NK-92 treated with Interleukin-12 subunit alpha and Interleukin-12 subunit beta, amount 100 ng/mL, for 24 hours (cell line): ENCODE measurements at places on chromosomes 16 and 17.

DNA sequence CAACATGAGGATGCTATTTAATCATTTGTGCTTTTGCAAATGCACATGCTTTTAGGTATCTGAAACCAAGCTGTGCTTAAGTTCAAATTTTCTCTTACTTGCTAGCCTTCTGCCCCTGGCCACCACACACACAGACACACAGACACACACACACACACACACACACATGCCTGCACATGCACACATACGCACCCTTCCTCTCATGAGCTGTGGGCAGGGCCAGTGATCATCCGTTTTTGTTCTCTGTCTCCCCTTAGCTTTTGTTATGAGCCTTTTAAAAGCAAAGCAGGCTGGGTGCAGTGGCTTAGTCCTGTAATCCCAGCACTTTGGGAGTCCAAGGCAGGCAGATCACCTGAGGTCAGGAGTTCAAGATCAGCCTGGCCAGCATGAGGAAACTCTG, 34.2 kb downstream of the CD300LF start:
- no peak for DNase-seq

- no peak for DNase-seq
Observed at GRCh38 chr17:8122422-8122923, 1.4 kb downstream of the HES7 start.

GRCh38 chr17:82977606-82978005, 101.8 kb upstream of the METRNL start:
- no peak for DNase-seq

GRCh38 chr17:50689251-50689650, 18.5 kb downstream of the ANKRD40 start:
- DNase-seq, result no peak

GRCh38 chr16:638034-638543, 2.0 kb upstream of the METTL26 start:
- no peak for DNase-seq

DNA sequence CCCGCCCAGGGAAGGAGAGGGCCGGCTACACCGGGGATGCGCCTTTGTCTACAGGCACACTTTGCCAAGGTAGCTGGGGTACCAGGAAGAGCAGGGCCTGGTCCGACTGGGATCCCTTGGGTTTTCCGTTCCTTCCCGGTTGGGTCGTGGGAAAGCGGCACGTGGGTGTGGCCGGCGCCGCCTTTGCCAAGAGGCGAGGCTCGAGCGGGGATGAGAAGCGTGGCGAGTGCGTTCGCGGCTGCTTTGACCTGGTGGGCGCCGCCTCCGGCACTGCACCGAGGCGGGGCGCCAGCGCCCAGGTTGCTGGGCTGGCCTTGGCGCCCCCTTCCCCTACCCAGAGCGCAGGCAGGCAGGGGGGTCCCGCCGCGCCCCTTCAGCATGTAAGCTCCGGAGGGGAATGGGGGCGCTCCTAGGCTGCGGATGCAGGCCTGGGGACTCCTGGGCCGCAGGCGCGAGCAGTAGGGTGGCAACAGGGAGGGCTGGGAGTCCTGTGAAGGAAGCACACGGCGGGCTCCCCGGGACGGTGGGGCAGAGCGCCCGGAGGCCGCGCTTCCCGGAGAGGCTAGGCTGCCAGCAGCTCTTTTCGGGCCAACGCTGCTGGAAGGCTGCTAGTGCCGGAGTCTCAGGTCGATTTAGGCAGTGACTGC, 2.0 kb downstream of the HAS3 start:
- DNase-seq, result no peak

GRCh38 chr16:8109510-8110369, 480.6 kb downstream of the TMEM114 start:
- DNase-seq, result no peak

GRCh38 chr17:15954222-15954621, 9.3 kb downstream of the ADORA2B start:
- DNase-seq, result no peak

DNA sequence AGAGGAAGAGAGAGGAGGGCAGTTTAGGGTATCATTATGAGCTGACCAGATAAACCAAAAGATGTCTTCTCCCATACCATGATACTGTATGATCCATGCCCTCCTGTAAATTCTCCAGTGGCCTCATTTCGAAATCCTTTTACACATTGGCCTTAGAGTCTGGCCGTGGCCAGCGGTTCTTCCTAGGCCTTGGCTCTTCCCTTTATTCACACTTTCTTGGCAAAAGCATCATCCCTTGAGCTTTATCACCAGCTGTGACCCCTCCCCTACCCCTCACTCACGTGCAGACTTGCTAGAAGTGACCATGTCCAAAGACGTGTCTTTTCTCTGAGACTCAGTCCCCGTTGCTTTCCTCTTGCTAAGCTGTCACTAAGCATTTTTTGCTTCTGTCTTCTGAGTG, 22.8 kb downstream of the KATNIP start:
- DNase-seq, result no peak

GRCh38 chr16:2223942-2224486, 623 bp downstream of the E4F1 start:
- no peak for DNase-seq

- DNase-seq, result no peak
Observed at GRCh38 chr16:56889206-56889605, 24.2 kb downstream of the SLC12A3 start.

DNA sequence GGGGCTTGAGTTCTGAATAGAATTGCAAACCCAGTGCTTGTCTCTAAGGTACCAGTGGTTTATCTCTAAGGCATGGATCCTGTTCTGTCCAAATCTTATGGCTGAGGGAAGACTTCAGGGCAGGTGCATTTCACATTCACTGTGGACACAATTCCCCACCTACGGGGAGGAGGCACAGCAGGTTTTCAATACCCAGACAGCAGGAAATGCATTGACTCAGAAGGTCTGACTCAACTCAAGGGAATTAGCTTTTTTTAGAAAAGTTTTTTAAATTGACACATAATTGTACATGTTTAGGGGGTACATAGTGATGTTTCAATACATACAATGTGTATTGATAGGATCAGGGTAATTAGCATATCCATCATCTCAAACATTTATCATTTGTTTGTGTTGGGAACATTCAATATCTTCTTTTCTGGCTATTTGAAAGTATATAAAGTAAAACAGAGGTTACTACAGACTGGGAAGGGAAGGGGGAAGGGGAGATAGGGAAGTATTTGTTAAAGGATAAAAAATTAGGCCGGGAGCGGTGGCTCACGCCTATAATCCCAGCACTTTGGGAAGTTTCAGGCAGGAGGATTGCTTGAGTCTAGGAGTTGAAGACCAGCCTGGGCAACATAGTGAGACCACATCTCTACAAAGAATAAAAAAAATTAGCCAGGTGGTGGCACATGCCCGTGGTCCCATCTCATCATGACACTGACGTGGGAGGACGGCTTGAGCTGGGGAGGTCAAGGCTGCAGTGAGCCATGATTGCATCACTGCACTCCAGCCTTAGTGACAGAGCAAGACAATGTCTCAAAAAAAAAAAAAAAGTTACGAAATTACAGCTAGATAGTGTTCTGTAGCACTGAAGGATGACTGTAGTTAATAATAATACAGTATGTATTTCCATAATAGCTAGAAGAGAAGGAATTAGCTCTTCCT, 54.9 kb downstream of the RGS9 start:
- DNase-seq, result no peak

- no peak for DNase-seq
Observed at GRCh38 chr17:47894498-47895346, 1.3 kb upstream of the SP2 start.

DNA sequence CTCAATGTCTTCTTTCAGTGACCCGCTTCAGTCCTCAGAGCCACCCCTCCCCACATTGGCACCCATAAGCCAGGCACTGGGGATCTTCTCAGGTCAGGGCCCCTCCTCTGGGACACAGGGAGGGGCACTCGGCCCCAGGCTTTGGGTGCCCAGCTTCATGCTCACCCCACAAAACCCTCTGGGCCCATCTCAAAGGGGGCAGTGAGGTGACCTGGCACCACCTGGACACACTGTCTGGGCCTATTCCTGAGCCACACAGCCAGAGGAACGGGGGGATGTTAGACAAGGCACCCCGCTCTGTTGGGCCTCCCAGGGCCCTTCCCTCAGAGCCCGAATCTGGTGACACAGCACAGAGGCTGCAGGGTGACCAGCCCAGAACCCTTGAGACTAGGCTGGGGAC, 36.1 kb downstream of the TNFRSF13B start:
- no peak for DNase-seq

DNA sequence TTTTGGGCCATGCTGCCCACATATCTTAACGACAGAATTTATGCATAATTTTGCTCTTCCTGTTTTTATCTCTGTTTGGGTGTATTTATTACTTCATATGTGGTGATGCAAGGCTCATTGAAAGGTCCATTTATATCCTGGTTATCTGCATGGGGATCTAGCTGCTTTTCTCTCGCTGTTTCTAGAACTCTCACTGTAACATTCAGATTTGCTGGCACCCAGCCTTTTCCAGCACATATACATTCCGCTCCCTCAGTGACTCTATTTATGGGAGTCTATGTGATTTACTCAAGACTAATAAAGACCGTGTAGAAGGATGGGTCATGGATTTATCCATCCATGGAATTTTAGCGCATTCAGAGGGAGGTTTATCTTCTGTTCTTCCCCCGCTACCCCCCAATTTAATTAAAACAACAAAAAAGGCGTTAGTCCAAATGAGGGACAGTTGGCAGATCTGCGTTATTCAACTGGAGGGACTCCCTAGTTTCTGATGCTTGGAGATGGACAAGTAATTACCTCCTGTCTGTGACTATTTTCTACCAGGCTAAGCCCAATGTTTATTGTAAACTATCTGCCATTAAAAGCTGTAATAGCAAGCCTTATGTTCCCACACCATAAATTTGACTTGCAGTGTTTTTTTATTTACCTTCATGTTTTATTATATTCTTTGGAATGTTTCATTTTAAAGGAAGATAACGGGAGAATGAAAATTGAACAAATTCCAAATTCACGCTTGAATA, 19.8 kb upstream of the MARCHF10 start:
- DNase-seq, result no peak

DNA sequence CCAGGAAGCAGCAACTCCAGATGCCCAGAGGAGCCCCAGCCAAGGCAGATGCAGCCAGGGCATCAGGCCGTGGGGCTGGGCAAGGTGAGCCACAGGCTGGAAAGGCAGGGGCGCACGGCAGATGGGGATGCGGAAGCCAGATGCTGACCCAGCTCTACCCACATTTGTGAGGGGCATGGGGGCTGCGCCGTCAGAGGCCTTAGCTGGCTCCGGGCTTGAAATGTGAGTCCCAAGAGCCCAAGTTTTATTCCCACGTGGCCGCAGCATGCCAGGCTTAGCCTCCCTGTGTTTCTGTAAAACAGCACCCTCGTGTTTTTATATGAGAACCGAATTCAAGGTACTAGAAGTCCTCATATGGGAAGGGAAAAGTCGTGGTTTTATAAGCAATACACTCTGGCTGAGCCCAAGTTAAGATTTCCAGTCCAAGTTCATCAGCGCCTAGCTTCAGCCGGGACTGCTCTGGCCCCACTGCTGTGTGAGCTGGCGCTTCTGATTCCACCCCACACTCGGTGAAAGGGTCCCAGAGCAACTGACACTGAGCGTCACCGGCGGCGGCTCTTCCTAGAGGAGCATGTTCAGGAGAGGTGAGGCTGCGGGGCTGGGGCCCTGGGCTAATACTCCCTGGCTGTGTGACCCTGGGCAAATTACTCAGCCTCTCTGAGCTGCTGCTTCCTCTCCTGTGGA, 6.7 kb upstream of the C16orf95 start:
- DNase-seq, result no peak

GRCh38 chr17:27180322-27180721, 113.6 kb upstream of the WSB1 start:
- no peak for DNase-seq

DNA sequence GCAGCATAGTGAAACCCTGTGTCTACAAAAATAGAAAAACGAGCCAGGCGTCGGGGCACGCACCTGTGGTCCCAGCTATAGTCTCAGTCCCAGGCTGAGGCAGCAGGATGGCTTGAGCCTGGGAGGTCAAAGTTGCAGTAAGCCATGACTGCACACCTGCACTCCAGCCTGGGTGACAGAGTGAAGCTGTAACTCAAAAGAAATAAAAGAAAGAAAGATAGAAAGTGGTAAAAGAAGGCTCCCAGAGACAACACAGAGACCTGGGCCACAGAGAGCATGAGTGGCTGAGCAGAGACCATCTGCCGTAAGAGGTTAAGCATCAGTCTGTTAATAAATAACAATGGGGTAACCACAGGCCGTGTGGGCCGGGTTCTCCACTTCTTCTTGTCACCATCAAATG, 15.3 kb upstream of the HEXD start:
- no peak for DNase-seq

DNA sequence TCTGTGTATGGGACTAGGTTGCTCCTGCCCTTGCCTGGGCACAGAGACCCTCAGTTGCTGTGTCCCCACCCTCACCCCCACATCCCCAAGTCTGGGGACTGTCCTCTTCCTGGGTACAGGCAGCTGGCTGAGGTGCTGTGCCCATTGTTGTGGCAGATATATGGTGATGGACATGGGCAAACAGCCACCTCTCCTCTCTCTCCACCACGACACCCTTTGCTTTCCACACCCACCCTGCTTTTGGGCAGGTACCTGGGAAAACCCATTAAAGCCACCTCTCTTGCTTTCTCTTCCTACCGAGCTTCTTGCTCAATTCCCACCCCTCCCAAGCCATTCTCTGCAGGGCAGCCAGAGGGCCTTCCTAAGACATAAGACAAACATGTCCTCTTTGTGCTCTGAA, 21.7 kb downstream of the TRPV2 start:
- DNase-seq, result no peak

DNA sequence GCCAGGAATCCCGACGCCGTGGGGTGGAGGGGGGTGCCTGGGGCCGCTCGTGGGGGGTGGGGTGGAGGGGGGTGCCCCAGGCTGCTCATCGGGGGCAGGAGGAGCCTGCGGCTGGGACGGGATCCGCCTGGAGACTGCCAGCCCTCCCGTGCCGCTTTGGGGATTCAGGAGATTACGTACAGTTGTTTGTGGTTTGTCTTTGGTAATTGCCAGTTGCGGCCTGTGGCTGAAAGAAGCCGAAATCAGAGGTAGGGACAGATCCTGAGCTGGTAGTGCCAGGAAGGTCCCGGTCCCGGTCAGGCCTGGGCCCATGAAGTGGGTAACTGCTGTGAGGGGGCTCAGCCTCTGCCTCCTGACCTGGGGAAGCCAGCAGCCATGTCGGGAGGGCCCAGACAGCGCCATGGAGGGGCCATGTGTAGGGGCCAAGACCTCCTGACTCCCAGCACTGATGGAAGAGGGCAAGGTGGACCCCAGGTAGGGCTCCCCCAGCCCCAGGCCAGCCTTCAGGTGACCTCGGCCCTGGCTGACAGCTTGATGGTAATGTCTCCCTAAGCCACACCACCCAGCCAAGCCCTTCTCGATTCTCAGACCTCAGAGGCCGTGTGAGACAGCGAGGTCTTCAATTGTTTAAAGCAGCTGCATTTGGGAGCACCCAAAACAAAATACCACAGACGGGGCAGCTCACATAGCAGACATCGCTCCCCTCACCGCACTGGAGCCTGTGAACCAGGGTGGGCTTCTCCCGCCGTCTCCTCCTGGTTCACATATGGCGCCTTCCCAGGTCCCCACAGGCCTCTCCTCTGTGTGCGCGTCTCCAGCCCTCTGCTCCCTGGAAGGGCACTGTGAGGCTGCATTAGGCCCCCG, 34.9 kb upstream of the SSTR5 start:
- no peak for DNase-seq

GRCh38 chr17:33131620-33132019, 140.0 kb downstream of the SPACA3 start:
- no peak for DNase-seq
